A549 (cell line): ENCODE measurements at places on chromosomes 3 and 15. TPM values are rescaled to one million over a fixed set of nuclear protein-coding genes. Genes with fewer than 3 reads are reported as not detected.
A peak's percentile ranks its signal among the peaks of the same experiment; 100 is the strongest.

DNA sequence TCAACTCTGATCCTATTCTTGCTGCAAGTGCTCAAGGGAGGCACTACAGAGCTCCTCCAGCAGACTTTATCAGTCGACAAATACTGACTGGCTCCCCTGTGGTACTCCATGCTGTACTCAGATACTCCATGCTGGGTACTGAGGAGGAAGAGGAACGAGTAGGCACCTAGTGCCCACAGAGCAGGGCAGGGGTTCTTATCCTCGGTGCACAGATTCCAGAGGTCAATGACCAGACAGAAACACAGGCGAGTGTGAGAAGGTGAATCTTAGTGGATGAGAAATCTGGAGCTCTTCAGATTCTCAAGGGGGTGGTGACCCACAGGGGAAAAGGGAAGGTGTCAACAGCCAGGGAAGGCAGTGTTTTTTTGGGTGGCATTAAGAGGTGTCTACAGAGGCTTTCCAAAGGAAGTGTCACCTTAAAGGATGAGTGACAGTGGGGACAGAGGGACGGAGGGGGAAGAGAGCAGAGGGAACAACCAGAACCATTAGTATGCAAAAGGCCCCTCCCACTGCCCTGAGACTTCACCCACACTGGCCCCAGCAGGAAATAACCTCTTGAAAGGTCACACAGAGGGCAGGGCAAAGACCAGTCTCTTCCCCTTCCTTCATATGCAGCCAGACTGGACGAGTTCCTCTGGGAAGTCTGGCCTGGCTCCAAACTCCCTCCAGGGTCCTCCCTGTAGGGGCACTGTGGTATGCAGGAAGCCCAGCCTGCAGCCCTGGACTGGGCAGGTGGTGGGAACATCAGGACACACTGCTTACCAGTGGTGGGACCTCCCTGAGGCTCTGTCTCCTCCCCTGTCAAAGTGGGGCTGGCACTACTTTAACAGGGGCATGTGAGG lies 27.5 kb downstream of the CCDC12 start:
- peak; percentile 65 for DNase-seq

DNA sequence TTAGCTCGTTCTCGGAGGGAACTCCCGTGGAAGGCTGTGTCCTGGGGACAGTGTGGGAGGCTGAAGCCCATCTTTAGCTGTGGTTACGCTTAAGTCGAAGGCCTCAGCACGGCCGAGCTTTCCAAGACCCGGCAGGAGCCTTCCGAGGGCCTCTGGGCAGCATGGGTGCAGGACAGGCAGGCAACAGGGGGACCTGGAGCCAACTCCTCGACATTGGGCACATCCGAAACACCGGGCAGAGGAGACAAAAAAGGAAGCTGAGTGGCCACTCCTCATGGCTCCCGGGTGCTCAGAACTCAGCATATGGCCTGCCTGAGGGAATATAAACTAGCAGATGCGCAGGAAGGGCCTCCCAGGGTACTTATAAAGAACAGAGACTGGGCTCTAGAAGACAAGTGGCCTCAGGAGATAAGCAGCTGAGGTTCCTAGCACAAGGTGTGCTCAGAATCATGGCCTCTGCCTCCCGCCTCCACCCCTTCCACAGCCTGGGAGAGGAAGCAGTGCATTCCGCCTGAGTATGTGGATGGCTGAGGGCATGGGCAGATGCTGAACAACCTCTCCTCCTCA lies 34.1 kb downstream of the ABTB1 start:
- no peak for DNase-seq

- no peak for DNase-seq
Measured at GRCh38 chr3:149245738-149246451, 24.3 kb upstream of the CP start.

- DNase-seq = no peak
Measured at GRCh38 chr3:70989174-70989573, 594.4 kb downstream of the FOXP1 start.

- DNase-seq = no peak
Measured at GRCh38 chr15:27622371-27622770, 476.7 kb downstream of the OCA2 start.

DNA sequence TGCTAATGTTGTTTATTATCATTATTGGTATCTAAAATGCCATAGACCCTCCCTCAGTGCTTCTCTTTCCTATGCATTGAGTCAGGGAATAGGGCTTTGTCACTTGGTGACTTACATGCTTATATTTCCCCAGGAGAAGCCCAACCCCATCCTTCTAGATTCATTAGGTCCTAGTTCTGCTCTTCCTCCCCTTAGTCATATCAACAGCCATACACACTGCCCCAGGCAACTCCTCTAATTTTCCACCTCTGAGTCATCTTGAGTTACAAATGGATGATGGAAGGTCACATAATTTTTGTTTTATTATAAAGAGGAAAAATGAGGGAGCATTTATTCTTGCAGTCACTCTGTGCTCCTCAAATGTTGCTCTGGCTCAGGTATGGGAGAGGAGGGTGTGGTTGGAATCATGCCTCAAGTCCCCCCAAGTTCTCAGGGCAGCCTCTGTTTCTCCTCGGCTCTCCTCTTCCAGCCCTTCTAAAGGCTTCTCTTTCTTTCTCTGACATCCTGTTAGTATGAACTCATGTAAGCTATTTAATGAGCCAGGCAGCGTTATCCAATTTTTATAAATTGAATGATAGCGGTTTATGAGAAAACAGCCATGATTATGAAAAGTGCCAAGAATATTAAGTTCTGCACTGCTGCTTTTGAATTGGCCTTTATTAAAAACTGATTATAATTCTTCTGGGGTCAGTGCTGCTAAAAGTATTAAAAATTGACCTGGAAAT lies 45.6 kb upstream of the FSTL1 start:
- DNase-seq = peak; percentile 21

DNA sequence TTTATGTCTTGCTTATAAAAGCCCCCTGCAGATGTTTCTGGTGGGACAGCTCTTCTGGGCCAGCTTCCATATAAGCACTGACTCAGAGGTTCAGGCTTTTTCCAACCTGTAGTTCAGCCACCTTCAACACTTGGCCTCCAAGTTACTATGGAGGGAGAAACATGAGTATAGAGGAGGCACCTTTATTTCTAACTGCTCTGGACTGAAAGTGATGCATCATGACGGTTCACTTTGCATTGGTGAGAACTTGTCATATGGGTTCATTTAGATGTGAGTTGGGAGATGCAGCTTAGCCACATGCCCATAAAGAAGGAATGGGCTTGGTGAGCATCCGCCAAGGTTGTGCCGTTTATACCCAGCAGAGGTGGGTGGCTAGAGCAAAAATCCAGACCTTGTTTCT lies 58.8 kb upstream of the CFAP161 start:
- no peak for DNase-seq

DNA sequence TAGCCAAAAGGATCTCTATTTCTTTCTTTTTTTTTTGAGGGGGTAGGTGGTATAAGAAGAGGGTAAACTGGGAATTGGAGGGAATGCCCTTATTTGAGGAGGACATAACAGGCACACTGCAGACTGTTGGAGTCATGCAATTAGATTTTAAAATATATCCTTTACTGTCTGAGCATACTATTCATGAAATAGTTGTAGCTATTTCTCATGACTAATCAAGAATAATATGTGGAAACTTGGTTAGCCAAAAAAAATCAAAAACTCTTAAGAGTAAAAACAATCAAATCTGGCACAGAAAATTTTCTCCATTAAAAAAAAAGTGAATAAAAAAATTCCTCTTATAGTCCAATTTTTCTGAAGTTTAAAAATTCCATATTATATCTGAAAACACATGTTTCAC lies 174.9 kb downstream of the SCAPER start:
- no peak for DNase-seq

DNA sequence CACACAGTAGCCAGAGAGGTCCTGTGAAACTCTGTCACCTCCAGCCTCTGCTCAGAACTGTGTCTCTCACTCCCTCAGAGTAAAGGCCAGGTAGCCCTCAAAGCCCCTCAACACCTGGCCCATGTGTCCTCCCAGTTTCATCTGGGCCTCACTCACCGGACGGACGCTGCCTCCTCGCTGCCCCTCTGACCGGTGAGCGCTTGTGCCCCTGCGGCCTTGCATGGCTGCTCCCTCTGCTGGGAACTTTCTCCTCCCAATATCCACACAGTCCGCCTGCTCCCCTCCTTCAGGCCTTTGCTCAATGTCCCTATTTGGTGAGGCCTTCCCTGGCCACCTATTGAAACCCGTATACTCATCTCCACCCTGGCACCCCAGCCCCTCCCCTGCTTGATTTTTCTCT lies 36.8 kb upstream of the TRH start:
- DNase-seq = no peak

- no peak for DNase-seq
Measured at GRCh38 chr3:31858439-31858838, 122.6 kb downstream of the OSBPL10 start.

DNA sequence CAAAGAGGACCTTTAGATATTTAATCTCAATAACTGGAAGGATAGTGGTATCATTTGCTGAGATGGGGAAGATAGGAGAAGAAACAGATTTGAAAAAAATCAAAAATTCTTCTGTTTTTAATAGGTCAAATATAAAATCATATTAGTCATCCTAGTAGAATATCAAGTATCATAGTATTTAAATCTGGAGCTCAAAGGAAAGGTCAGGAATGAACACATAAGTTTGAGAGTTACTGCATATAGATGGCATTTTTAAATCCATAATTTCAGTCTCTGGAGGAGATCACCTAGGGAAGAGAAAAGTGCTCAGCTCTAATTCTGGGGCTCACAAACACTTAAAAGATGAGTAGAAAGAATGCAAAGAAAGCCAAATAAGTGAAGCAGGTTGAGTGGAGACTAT lies 24.9 kb upstream of the CFAP20DC start:
- no peak for DNase-seq

- no peak for DNase-seq
Measured at GRCh38 chr15:74870436-74871215, 2.5 kb downstream of the SCAMP2 start.

DNA sequence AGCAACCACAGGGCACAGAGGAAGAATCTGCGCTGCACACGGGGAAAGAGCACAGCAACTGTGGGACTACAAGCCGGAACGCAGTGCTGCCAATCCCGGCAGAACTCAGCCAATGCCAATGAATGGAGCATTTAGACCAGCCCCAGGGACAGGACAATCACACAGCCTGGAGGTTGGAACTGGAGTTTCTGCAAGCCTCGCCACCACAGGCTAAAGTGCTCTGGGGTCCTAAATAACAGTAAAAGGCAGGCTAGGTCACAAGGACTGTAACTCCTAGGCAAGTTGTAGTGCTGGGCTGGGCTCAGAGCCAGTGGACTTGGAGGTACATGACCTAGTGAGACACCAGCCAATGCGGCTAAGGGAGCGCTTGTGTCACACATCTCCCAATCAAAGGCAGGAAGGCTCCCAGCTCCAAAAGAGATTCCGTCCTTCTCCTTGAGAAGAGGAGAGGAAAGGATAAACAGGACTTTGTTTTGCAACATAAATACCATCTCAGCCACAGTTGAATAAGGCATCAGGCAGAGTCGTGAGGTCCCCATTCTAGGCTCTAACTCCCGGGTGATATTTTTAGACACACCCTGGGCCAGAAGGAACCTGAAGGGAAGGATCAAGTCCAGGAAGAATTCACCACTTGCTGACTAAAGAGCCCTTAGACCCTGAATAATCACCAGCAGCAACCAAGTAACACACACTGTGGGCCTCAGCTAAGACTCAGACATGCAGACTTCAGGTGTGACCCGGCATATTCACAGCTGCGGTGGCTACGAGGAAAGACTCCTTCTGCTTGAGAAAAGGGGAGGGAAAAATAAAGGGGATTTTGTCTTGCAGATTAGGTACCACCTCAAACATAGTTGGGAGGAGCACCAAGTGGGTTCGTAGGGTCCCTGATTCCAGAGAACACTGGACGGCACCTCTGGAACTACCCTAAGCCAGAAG lies 85.5 kb upstream of the XXYLT1 start:
- no peak for DNase-seq

DNA sequence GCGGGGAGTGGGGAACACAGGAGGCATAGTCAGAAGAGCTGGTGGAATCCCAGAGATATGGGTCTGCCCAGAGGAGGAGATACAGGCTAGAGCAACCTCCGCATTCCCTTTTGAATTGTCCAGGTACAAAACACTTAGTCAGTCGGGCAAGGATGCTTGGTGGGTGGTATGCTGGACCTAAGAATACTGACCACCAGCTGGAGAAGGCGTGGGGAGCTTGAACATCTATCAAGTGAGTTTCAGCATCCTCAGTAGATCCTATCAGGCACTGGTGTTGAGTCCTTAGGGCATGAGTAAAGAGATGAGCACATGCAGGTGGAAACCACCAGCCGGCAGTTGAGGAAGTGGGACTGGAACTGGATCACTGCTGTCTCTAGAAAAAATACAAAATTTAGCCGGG lies 14.7 kb upstream of the DIS3L start:
- no peak for DNase-seq

DNA sequence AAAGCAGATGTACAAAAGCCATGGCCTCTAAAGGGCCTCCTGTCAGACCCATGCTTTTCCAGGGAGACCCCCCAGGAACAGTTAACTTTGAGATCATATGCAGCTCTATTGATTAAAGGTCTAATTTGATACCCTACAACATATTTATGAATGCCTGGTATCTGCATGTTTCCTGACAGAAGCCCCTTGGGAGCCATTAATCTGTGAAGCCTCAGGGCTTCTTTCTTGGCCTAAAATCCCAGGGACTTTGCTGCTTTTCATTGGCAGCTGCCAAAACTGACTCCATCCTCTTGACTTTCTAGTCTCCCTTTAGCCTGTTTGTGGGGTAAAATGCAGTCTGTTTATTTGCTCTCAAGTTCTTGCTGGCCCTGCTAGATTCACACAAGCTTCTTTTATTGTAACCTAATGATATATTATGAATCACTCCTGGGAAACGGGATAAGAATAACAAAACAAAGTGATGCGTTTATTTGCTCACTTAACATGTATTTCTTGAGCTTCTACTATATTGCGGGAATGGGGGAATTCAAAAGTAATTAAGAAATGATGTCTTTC lies 257.0 kb downstream of the LSAMP start:
- no peak for DNase-seq

- DNase-seq = no peak
Measured at GRCh38 chr3:30612437-30613132, 6.2 kb downstream of the TGFBR2 start.

DNA sequence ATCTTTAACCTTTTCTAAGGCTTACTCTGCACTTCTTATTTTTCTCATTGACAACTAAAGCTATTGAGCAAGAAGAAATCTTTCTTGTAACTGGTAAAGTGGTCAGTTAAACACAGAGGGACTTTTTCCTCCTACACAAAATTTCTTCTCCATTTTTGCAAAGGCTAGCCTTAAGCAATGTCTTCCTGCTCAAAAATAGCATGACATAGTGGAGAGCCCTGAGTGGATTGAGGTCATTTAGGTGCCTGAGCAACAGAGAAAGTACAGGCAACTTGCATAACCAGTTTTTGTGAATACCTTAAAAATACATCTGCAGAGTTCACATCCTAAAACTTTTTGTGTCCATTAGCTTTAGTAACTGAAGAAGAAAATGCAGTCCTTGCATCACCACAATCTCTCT lies 144.7 kb upstream of the TTC14 start:
- DNase-seq = no peak

- no peak for DNase-seq
Measured at GRCh38 chr3:72092778-72093177, 307.8 kb upstream of the PROK2 start.

GRCh38 chr15:31403606-31404005 lies 77.0 kb downstream of the KLF13 start:
- no peak for DNase-seq

- no peak for DNase-seq
Measured at GRCh38 chr3:64316971-64317370, 91.7 kb upstream of the PRICKLE2 start.

GRCh38 chr3:108209579-108209978 lies 12.6 kb downstream of the IFT57 start:
- no peak for DNase-seq

EPHB3 gene
- 0.18 to 0.50 TPM (median 0.29 TPM) in 3 replicates for polyA plus RNA-seq

AEN gene
- 57.2 to 65.5 TPM (median 62.9 TPM) in 3 replicates for polyA plus RNA-seq

EPHA6 gene
- 0.05 to 0.22 TPM (median 0.08 TPM) in 3 replicates for polyA plus RNA-seq

CISH gene
- polyA plus RNA-seq = 0.42 to 0.68 TPM (median 0.67 TPM) in 3 replicates

CPEB1 gene
- polyA plus RNA-seq = 2.7 to 2.8 TPM (median 2.7 TPM) in 3 replicates

COL6A6 gene
- polyA plus RNA-seq = not detected in 3 replicates

HMCES gene
- polyA plus RNA-seq = 38.1 to 40.1 TPM (median 39.9 TPM) in 3 replicates

CCR9 gene
- polyA plus RNA-seq = not detected in 3 replicates
